ENCODE measurements at places on chromosomes 4 and X.

DNA sequence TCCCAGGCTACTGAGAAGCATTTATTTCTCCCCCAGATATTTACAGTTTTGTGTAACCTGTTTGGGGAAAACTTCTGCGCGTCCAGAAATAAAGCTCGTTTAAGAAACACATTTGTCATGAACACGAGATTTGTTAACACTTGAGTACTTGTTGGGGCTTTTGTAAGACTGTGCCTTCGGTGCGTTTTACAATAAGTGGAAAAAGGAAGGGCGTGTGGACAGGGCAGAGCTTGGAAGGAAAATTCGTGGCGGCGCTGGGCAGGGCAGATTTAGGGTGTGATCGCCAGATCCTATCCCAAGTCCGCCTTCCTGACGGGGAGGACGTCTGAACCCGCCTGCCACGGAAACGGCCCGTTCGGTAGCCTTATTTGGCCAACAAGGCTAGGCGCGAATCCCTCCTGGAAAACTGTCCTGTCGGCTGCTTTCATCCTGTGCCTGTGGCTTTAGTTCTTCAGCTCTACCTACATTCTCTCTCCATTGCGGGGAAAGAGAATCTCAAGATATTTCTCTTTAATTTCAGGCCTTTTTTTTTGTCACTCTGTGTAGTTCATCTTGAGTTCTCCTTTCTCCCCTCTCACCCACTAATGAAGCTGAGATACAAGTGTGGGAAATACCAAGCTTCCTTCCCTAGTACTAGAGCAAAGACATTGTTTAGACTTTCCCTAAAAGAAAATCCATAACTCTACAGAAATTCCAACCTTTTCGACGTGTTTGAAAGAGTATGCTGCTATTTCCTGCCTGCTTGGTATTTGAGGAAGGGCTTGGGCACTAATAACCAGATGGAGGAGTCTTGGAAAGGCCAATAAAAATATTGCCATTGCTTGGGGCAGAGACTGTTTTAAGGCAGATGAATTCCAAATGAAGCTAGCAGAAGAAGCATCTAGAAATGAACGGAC, 982 bp downstream of the PDLIM5 start:
- DNase-seq = no peak

- no peak for DNase-seq
These were observed 231.3 kb upstream of the S100G start for GRCh38 chrX:16418650-16419049.

DNA sequence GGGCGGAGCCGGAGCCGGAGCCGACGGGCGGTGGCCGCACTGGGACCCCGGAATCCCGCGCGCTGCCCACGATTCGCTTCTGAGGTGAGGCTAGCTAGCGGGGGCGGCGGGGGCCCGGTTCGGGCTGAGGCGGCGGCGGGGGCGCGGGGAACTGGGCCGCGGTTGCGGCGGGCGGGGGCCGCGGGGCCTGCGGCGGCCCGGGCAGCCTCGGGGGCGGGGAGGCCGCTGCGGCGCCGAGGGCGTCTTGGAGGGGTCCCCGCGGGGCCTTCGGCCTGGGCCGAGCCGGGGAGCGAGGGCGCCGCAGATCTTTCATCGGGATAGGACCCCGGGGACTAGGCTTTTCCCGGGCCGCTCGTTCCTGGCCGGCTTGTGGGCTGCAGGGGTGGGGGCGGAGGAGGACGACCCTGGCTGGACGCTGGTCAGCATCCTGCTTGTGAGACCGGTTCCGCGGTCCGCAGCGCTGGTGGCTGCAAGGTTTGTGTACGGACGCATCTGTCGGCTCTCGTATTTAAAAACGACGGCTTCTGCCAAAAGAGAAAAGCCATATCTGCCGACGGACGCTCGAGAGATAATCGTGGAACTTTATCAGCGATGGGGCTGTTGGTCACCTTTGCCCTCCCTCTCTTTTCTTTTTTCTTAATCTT, 419 bp downstream of the ADD1 start:
- DNase-seq = no peak

GRCh38 chrX:123739474-123739873, 6.6 kb upstream of the THOC2 start:
- DNase-seq = no peak

GRCh38 chrX:2954541-2954940, 25.4 kb upstream of the ARSD start:
- DNase-seq = no peak

- no peak for DNase-seq
These were observed 6.2 kb upstream of the ARHGAP10 start for GRCh38 chr4:147725673-147726072.
